Metanephros (tissue), 2 donors: ENCODE measurements at places on chromosomes 4 and X. TPM values are rescaled to one million over a fixed set of nuclear protein-coding genes. Genes with fewer than 3 reads are reported as not detected.

Gene WAS
- 6.4 TPM for total RNA-seq

Gene CENPVL1
- total RNA-seq, result 0.18 TPM

Gene IBSP
- not detected for total RNA-seq

Gene AFM
- 10.0 TPM for total RNA-seq

Gene SPANXD
- total RNA-seq, result not detected

Gene SULT1B1
- 1.6 TPM for total RNA-seq

Gene SYP
- total RNA-seq, result 2.3 TPM

Gene LDOC1
- total RNA-seq, result 22.8 TPM

Gene MAGEA4
- not detected for total RNA-seq

Gene COL4A6
- total RNA-seq, result 14.2 TPM

Gene MAGEB10
- not detected for total RNA-seq

Gene MID2
- 27.5 TPM for total RNA-seq

Gene TCEAL7
- total RNA-seq, result 26.8 TPM

Gene TMEM47
- 44.8 TPM for total RNA-seq

Gene SLC4A4
- 63.1 TPM for total RNA-seq

Gene APLN
- total RNA-seq, result 2.8 TPM

Gene FRMPD3
- 0.35 TPM for total RNA-seq

Gene SMR3B
- total RNA-seq, result not detected

Gene HTR2C
- total RNA-seq, result 0.41 TPM

Gene TMEM156
- 4.0 TPM for total RNA-seq

Gene RS1
- total RNA-seq, result not detected

Gene PABPC5
- 5.2 TPM for total RNA-seq

Gene XAGE2
- total RNA-seq, result not detected

Gene DMD
- total RNA-seq, result 57.1 TPM

Gene CXCL8
- total RNA-seq, result 6.0 TPM

Gene TMEM192
- total RNA-seq, result 16.7 TPM
